ENCODE measurements at places on chromosomes 6 and 20.

- peaks cover 69% of the 10 kb centered on the region for H3K4me1 ChIP-seq
- no peaks in the 10 kb centered on the region for H3K27me3 ChIP-seq
- H3K27ac ChIP-seq, result no peak overlapping the region
- no peaks in the 10 kb centered on the region for H3K36me3 ChIP-seq
- no peak overlapping the region for H3K4me3 ChIP-seq
These were observed 19.9 kb downstream of the JARID2 start for GRCh38 chr6:15265787-15266186.

DNA sequence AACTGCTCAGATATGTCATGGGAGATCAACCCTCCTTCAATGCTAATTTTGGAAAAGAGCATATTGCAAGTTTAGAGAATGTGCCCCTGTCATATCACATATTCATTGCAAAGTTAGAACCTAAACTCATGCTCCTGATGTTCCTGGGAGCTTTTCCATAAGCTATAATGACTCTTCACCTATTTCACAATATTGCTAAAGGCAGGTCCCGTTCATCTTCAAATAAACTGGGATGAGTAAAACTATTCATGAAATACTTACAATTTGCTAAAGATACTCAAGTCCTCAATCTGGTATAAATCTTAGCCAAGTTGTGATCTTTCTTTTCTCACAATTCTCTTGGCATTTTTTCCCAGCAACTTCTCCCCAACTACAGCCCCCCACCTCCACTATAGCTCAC lies 121.7 kb upstream of the TNFAIP3 start:
- H3K27ac ChIP-seq, result no peak overlapping the region
- no peaks in the 10 kb centered on the region for H3K27me3 ChIP-seq
- no peak overlapping the region for H3K4me3 ChIP-seq
- peaks cover 4% of the 10 kb centered on the region for H3K4me1 ChIP-seq
- H3K36me3 ChIP-seq, result no peaks in the 10 kb centered on the region

DNA sequence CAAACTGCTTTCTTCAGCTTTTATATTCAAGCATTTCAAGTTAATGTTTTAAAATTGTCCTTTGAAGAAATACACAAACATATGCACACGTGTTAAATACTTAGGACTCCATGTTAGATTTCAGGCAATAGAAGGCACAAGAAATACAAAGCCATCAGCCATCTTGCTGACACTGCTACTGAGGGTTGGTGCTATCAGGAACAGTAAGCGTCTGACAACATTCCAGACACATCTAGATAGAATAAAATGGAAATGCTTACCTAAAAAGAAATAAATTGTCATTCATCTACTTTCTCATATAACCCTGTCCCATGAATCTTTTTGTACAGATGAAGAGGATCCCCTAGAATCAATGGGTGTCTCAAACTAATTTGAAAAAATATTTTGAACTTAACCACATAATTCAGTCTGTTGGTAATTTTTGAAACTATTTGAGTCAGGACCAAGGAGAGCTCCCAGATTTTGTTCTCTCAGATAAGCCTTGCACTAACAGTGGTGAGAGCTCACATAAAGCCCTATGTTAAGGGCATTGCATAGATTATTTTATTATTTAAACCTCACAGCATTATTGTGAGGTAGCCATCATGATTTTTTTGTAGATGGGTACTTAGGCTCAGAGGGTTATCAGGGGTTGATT lies 631.1 kb upstream of the POU3F2 start:
- no peaks in the 10 kb centered on the region for H3K27me3 ChIP-seq
- H3K4me3 ChIP-seq, result no peak overlapping the region
- H3K36me3 ChIP-seq, result no peaks in the 10 kb centered on the region
- H3K27ac ChIP-seq, result no peak overlapping the region
- H3K4me1 ChIP-seq, result no peaks in the 10 kb centered on the region

GRCh38 chr6:72589096-72589495 lies 32.8 kb upstream of the KCNQ5 start:
- no peaks in the 10 kb centered on the region for H3K4me1 ChIP-seq
- H3K27ac ChIP-seq, result no peak overlapping the region
- H3K36me3 ChIP-seq, result no peaks in the 10 kb centered on the region
- no peak overlapping the region for H3K4me3 ChIP-seq
- H3K27me3 ChIP-seq, result no peaks in the 10 kb centered on the region

Measured in natural killer cell (primary cell).